ENCODE measurements at places on chromosomes 1 and 21. TPM values are rescaled to one million over a fixed set of nuclear protein-coding genes. Genes with fewer than 3 reads are reported as not detected.

DNA sequence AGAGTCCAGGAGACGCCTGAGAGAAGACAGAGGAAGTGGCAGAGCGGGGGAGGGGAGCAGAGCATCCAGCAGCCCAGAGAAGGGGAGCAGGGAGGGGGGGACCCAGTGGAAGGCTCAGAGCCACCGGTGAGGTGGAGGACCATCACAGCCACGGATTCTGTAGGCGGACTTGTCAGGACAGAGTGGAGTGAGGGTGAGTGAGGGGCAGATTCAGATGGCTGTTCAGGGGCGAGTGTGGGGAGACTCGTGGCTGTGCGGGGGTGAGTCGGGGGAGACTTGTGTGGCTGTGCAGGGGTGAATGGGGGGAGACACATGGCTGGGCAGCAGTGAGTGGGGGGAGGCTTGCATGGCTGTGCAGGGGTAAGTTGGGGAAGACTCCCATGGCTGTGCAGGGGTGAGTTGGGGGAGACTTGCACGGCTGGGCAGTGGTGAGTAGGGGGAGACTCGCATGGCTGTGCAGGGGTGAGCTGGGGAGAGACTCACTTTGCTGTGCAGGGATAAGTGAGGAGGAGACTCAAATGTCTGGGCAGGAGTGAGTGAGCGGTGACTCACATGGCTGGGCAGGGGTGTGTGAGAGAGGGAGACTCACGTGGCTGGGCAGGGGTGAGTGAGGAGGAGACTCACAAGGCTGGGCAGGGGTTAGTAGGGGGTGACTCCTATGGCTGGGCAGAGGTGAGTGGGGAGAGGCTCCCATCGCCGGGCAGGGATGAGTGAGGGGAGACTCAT is 56.8 kb upstream of the ABCG1 start:
- H3K27me3 ChIP-seq: no peaks in the 10 kb centered on the region
- H3K4me3 ChIP-seq: peak overlapping the region; percentile 19
- no peaks in the 10 kb centered on the region for H3K36me3 ChIP-seq
- H3K4me1 ChIP-seq: peaks cover 44% of the 10 kb centered on the region

GRCh38 chr1:171379846-171380245 is 65.9 kb downstream of the FMO4 start:
- H3K27ac ChIP-seq: no peak overlapping the region
- H3K36me3 ChIP-seq: no peaks in the 10 kb centered on the region
- no peak for DNase-seq
- H3K27me3 ChIP-seq: no peaks in the 10 kb centered on the region

Gene YRDC
- polyA plus RNA-seq: 13.3 TPM

Gene S100A10
- polyA plus RNA-seq: 592 TPM

DNA sequence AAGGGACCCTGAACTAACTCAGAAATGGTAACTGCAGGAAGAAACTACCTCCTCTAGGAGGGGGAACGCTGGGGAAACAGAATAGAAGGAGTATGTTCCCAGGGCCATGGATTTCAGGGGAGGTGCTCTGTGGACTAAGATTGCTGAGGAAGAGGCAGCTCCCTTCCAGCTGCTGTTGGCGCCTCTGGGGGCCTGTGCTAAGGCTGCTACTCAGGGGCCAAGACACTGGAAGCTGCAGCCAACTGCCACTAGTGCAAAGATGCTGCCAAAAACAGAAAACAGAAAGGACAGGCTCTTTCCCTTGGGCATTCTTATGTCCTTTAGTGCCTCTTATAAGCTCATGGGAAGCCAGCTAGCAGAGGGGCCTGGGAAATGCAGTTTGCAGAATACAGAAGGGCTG is 58.0 kb upstream of the SGIP1 start:
- DNase-seq: no peak
- H3K4me1 ChIP-seq: no peaks in the 10 kb centered on the region
- H3K27ac ChIP-seq: no peak overlapping the region
- H3K27me3 ChIP-seq: no peaks in the 10 kb centered on the region

DNA sequence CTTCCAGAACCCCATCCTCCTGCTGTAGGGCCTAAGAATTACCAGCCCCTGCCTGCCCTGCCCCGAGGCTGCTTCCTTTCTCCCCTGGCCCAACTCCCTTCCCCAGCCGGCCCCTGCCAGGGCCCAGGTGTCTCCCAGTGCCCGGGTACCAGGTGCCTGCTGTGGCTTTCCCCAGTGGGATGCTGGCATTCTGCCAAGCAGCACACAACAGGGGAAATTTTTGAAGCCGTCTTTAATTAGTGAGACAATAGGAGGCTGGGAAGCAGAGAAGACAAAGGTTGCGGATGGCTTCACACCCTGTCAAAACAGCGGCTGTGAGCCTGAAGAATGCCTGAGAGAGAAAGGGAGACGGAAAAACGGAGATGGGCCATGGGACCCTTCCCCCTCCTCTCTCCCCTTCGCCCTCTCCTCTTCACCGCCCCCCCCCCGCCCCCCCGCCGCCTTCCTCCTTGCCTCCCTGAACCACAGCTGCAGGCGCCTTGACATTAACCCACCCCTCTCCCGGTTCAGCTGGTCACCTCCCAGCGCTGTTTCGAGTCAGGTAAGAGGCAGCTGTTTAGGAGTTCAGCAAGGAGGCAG is 33.6 kb downstream of the LRRN2 start:
- H3K27me3 ChIP-seq: peaks cover 47% of the 10 kb centered on the region
- DNase-seq: peak; percentile 7
- no peak overlapping the region for H3K4me3 ChIP-seq
- no peaks in the 10 kb centered on the region for H3K36me3 ChIP-seq

DNA sequence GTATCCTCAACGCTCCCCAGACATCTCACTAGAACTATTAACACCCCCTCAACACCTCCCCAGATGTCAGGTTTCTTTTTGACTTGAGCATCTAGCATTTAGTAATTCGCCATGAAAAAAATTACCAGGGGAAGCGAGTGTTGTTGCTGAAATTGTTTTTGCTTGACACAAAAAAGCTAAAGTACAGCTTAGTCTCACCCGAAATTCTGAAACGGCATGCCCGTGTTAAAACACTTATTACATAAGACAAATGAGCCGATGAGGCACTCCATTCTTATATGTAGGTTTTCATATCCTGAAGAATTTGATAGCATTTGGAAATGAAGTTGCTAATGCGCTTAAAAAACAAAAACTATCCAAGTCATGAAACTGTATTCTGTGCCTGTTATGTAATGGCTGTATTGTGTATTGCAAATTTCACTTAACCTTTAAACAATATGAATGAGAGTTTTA is 1.3 kb upstream of the NRIP1 start:
- peak overlapping the region; percentile 93 for H3K4me3 ChIP-seq
- H3K27me3 ChIP-seq: no peaks in the 10 kb centered on the region
- no peaks in the 10 kb centered on the region for H3K36me3 ChIP-seq
- peaks cover 5% of the 10 kb centered on the region for H3K4me1 ChIP-seq
- H3K27ac ChIP-seq: peak overlapping the region; percentile 97

GRCh38 chr1:47821760-47822159 is 175.4 kb downstream of the TRABD2B start:
- H3K4me1 ChIP-seq: no peaks in the 10 kb centered on the region
- no peaks in the 10 kb centered on the region for H3K36me3 ChIP-seq
- H3K4me3 ChIP-seq: no peak overlapping the region
- H3K27ac ChIP-seq: no peak overlapping the region
- no peak for DNase-seq
- no peaks in the 10 kb centered on the region for H3K27me3 ChIP-seq

Gene ADAM30
- not detected for polyA plus RNA-seq

Gene GUCA2A
- polyA plus RNA-seq: 3.2 TPM

DNA sequence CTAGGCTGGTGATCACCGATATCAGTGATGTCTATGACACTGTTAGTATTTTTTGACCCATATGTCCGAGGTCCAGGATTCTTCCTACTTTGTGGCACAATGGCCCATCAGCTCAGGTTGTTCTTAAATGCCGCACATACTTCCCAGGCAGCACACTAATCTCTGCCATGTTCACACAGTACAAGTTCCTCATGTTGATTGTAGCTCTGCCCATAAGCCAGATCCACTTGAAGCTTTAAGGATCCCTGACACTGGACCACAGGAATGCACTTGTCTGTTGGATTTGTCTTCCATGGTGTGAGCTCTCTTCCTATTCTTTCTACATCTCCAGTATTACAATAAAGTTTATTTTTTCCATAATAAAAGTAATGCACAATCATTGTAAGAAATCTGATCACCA is 69.5 kb downstream of the DDX20 start:
- no peak overlapping the region for H3K4me3 ChIP-seq
- H3K4me1 ChIP-seq: no peaks in the 10 kb centered on the region
- no peak overlapping the region for H3K27ac ChIP-seq
- no peaks in the 10 kb centered on the region for H3K27me3 ChIP-seq
- no peaks in the 10 kb centered on the region for H3K36me3 ChIP-seq
- DNase-seq: no peak
